ENCODE measurements at places on chromosomes 13 and 19.

DNA sequence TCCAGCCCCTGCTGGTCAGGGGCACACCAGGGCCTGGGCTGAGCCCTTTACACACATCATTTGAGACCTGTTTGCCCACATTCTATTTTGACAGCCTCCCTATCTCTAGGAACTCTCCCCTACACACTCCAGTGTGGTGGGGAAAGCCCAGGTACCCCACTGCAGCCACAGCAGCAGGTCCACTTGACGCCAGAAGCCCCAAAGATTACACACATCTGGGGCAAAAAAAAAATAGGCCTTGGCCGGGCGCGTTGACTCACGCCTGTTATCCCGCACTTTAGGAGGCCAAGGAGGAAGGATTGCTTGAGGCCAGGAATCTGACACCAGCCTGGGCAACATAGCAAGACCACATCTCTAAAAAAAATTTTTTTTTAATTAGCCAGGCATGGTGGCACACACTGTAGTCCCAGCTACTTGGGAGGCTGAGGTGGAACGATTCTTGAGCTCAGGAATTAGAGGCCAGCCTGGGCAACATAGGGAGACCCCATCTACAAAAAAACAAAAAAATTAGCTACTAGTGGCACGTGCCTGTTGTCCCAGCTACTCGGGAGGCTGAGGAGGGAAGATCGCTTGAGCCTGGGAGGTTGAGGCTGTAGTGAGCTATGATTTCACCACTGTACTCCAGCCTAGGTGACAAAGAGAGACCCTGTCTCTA, 18.0 kb upstream of the CD22 start:
- DNase-seq: no peak

DNA sequence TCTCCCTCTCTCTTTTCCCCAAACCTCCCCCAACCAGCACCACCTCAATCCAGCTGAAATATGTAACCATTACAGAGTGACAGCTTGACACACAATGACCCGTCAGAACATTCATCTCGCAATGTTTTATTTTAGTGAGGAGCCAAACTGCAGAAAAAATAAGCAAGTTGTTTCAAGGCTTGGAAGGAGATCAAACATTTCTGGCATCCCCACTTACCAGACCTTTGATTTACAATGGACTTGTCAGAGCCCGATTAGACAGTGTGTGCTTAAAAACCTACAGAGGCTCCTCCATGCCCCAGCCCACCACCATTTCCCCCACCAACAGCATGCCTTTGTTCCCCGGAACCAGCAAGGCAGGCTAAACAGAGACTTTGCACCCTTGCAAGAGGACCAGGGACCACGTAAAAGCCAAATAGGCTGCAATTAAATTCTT, 382.8 kb upstream of the ZNF507 start:
- peak; percentile 81 for DNase-seq

DNA sequence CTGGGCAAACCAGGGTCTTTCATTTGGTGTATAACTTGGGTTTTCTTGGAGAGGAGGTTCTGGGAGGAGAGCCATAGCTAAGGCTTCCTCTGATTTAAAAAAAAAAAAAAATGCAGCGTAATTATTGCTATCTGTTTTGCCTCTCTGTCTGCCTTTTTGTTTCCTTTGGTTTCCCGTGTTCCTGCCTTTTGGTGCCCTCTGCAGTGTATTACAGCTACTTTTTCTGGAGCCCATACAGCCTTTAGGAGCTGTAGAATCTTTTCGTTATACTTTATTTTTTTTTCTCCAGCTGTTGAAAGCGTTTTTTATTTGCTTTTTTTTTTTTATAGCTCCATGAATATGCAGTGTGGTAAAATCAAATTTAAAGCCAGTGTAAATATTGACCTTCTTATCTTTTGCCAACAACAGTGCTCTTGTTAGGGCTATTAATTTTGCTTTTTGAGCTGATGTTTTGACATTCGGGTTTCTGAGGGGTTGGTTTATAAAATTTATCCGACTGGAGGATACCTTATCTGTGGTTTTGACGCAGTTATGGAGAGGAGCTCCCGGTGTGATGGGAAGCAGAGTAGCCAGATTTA, 38.1 kb downstream of the ZNF493 start:
- DNase-seq: no peak

GRCh38 chr19:378706-379105, 30.2 kb downstream of the C2CD4C start:
- no peak for DNase-seq

All from HepG2 (cell line).